ENCODE measurements at places on chromosomes 5 and 9.

DNA sequence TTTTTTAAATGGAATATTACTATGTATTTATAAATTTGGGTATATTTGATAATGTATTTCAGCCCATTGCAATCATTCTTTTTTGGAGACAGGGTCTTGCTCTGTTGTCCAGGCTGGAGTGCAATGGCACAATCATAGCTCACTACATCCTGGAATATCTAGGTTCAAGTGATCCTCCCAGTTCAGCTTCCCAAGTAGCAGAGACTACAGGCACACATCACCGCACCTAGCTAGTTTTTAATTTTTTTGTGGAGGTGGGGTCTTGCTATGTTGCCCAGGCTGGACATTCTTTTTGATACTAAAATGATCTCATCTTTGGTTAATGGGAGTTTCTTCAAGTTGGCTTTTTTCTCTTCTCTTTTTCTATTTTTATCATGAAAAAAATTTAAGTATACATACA is 91.3 kb downstream of the UNC13B start:
- no peak for DNase-seq

GRCh38 chr9:34211395-34211794 is 32.6 kb downstream of the UBAP1 start:
- DNase-seq = no peak

- peak; percentile 5 for DNase-seq
Measured at GRCh38 chr9:138076650-138077009, 199.0 kb downstream of the CACNA1B start.

DNA sequence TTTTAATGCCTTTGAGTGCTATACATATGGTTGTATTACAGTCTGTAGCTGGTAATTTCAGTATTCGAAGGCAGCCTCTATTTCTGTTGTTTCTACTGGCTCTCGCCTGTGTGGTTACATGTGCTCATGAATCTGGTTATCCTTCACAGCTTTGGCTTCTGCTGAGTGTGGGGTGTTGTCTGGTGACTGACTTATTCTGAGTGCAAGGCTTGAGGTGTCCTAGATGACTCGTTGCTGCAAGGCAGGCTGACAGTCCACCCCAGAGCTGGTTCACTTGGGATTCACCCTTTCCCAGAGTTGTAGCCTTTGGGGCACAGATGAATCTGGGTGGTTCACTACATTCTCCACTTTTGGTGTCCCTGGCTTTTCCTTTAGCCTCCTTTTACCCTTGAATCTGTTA is 41.4 kb downstream of the PDE8B start:
- no peak for DNase-seq

DNA sequence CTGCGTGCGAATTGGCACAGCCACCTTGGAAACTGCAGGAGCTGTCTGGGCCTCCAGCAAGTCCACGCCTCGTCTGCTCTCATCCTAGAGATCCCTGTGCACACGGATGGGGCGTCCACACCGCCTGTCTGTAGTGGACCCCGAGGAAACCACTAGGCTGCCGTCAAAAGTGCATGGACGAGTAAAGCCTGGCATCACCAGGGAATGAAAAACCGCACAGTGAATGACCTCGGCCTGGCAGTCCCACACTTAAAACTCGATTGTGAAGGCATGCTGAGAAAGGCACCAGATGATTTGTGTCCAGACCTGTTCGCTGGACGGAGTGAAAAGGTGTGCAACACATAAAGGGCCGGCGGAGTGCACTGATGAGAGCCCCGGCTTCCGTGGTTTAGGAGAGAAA is 50.8 kb downstream of the MRPL36 start:
- no peak for DNase-seq

- no peak for DNase-seq
Measured at GRCh38 chr9:129184596-129185122, 6.6 kb upstream of the IER5L start.

DNA sequence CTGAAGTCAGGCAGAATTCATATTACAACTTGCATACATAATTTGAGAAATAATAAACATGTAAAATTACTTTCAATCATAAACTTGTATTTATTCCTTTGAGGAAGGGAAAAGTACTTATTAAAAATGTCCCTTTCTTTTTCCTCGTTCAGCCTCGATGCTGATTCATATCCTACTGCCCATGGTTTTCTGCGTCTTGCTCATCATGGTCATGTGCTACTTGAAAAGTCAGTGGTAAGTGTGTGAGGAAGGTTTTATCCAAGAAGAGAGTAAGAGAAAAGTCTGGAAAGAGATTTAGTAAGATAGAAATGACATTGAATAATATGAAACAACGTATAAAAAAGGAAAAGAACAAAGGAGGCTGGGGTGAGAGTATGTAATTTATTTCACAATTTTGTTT is 85.9 kb downstream of the OSMR start:
- no peak for DNase-seq

- DNase-seq = no peak
Measured at GRCh38 chr5:160685219-160685618, 166.8 kb downstream of the ATP10B start.

DNA sequence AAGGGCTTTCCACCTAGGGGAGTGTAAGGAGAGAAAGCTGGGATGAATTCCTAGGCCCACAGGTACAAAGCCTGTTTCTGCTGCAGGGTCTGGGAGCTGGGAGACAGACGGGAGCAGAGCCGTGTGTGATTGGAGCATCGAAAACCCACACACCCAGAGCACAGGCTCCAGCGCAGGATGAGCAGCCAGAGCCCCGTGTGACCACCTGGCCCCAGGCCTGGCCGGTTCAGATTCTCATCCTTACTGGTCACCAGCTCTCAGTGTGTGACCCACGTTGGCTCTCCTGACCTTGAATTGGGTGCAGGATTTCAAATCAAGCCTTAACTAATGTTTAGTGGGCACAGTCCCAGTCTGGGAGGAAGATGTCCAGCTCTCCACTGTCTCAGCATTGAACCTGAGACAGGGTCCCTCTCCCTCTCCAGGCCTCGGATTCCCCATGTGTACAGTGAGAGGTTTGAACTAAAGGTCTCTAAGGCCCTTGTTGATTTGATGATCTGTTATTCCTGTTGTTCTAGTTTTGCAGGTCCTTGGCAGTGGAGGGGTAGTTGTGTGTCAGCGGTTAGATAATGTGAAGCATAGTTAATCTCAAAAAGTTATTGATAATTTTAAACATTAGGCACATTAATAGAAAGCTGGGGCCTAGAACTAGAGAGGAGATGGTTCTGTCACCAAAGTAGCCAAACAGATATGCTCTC is 50.1 kb downstream of the PPARGC1B start:
- DNase-seq = no peak

GRCh38 chr5:171129308-171129707 is 179.7 kb upstream of the TLX3 start:
- no peak for DNase-seq

- no peak for DNase-seq
Measured at GRCh38 chr5:176157656-176158055, 80.6 kb upstream of the SIMC1 start.

GRCh38 chr9:98021306-98022040 is 35.1 kb upstream of the NANS start:
- DNase-seq = no peak

GRCh38 chr5:40738502-40738901 is 17.3 kb downstream of the TTC33 start:
- no peak for DNase-seq

- DNase-seq = no peak
Measured at GRCh38 chr9:112629671-112630485, 88.0 kb downstream of the INIP start.

- no peak for DNase-seq
Measured at GRCh38 chr5:163718272-163718671, 212.9 kb downstream of the MAT2B start.
